NCI-H524 treated with DMSO at 0.1 percent for 48 hours (cell line): ENCODE measurements at places on chromosomes 1 and 21.

DNA sequence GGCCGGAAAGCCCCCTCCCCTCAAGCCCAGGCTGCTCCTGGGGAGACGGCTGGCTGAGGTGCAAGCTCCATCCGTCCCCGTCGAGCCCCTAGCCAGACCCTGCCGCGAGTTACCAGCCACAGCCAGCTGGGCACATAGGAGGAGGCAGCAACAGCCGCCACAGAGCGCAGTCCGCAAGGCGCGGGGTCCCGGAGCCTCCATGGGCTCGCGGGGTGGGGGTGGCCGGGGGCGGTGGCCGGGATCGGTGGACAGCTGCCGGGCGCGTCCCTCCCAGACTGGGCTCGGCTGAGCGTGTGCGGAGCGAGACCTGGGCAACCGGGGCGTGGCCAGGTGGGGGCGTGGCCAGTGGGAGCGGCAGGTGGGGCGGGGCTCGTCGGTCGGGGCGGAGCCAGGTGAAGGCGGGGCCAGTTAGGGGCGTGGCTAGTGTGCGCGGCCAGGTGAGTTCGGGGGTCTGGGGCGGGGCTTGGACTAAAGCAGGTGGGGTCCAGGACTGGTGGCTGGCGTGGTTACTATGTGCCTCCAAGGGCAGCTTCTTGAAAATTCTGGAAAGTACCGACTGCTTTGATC is at the start of gene CD164L2:
Gene CD164L2 (minus strand): TSS at position 295 of the 567 bp plus-strand sequence. CDS start 94 bp downstream, at position 201.
- no peak for DNase-seq

DNA sequence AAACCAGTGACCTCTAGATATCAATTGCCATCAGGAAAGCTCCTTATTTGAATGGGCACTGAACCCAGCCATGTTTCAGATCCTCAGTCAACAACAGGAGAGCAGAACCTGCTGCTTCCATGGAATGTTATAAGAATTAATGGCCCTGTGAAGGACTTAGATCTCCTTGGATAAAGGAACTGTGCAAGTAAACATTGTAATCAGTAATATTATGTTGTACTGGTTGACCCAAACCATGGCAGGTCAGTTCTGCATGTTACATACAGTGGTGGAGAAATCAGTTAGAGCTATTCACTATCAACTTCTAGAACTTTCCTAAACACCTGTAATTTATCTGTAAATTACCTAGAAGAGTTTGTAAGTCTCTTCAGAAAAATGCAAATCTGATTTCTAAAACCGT is 11.2 kb upstream of the CLDN8 start:
- DNase-seq, result no peak

DNA sequence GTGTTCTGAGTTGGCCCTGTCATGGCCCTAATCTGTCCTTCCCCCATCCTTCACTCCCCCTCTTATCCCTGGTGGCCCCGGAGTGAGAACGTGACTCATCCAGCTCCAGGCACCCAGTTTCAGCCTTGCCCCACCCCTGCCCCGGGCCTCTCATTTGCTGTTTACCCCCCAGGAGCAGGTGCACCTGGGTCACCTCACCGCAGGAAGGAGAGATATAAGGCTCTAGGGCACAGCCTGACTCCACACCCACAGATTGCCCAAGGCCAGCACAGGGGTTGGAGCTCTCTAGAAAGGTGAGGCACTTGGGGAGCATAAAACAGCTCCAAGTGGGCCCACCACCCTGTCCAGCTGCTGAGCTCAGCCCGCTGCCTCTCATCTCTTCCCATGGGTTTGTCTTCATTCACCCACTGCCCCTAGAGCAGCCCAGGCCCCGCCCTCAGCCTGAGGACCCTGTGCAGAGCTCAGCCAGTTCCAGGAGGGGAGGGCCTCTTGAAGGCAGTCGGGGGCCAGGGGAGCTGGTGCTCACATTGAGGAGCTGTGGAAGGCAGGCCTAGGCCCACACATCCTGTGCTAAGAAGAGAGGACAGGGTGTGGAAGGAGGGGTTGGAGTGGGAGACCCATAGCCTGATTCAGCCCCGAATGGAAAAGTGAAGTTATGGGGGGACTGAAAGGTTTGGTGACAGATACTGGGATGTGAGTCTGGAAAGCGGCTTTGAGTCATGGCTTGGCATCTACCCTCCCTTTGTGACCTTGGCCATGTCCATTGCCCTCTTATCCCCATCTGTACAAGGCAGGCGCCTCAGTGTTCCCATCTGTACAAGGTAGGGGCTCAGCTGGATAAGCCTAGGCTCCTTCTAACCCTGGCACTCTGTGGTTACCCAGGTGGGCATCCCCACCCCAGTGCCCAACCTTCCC is 16.1 kb upstream of the GPR37L1 start:
- DNase-seq, result no peak

GRCh38 chr1:232440325-232441035 is 189.5 kb downstream of the SIPA1L2 start:
- no peak for DNase-seq

- DNase-seq, result no peak
These were observed 18.7 kb downstream of the PSMB4 start for GRCh38 chr1:151418081-151418480.

DNA sequence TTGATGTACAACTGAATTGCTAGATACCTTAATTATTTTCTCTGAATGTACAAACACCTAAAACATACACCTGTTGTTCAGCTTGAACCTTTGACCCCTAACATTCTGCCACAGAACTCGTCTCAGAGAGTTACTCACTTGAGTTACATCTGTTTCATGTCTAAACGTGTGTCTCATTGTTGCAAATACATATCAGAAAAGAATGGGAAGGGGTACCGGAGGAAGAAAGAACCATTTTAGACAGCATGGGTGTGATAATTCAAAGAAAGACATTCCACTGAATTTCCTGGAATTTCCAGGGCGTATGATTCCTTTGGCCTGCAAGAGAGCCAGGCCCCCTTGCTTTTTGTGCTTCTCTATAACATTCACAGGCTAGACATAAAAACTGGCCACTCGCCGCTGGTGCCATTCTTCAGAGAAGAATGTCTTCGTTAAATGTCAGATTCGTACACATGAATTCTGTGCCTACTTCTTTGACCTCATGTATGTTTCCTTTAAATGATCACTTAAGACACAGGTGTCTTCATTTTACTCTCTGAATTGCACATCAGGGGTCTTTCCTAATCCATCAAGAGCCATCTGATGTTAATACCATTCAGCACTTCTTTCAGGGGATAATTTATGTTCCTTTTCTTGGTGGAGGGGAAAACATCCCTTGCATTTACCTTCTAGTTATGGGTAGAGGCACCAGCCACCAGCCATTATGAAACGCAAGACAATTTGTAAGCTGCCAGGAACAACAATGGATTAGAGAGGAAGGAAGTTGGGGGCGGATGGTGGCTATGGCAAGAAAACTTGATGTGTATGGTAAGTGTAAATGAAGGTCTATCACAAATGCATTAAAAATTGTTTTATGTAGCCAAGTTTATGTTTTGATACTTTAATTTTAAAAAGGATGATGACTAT is 12.7 kb downstream of the ATF3 start:
- DNase-seq, result no peak

GRCh38 chr21:39847877-39848276 is 19.4 kb upstream of the PCP4 start:
- no peak for DNase-seq

- DNase-seq, result no peak
These were observed 218.5 kb downstream of the DISC1 start for GRCh38 chr1:231844986-231845502.

GRCh38 chr1:25922971-25923552 is 16.8 kb upstream of the STMN1 start:
- no peak for DNase-seq

DNA sequence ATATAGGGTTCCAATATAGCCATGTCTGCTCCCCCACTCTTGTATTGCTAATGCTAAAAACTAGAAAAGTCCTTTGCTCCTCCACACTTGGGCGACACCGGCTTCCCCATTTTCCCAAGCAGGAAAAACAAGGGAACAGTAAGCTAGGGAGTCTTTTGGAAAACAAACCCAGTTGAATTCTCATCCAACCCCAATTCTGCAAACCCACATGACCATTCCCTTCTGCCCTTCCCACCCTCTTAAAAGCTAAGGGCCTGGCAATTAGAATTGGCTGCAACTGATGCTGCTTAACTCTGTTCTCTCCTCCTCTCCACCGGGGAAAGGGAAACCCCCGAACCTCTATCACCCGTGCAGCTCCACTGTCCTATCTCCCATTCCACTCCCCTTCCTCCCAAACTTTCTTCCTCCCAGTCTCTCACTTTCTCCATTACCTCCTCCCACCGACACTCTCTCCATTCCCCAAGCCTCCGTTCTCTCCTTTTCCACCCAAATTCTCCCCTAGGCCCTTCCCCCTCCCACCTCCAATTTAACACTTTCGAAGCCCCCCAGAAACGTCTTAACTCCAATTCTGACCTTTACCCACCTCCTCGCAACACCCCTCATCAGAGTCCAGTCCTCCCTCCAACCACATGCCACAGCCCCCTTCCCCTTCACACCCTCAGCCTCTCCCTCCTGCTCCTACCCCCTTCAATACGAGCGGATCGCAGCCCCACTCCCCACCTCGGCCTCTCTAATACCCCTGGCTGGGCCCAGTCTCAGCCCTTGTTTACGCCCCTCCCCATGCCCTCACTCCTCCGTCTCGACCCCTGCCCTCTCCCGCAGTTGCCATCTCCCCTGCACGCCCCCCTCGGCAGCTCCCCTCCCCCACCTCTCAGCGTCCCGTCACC is 701 bp downstream of the DEDD start:
- no peak for DNase-seq

DNA sequence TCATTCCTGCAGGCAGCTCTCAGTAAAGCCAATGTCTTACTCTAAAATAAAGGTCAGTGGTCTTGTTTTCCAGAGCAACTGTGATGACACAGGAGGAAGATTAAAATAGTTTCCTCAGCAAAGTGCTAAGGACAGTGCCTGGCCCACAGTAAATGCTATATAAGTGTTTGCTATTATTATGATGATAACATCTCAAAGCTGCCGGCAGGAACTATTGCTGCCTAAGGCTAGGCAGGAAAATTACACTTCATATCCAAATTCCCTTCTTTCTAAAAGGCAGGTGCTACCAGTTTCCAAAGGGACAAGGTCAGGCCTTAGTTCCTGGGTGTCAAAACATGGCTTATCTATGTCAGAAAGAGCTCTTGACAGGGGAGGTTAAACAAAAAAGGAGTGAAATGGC is 401.3 kb downstream of the HHAT start:
- no peak for DNase-seq

DNA sequence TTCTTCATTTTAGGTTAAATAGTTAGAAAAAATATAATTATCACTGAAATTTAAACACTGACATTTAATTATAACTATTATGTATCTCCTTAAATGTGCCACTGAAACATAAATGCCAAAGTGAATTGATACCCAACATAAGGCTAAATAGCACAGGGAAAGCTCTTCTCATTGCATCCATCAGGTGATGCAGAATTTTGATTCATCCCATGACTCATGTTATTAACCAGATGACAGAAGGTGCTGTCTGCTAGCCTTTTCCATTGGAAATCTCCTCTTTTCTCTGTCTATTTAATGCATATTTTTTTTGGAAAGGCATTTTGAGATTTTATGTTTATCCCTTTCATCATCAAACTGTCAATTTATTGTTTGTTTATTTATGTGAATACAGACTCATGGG is 136.8 kb downstream of the KCNK2 start:
- no peak for DNase-seq

DNA sequence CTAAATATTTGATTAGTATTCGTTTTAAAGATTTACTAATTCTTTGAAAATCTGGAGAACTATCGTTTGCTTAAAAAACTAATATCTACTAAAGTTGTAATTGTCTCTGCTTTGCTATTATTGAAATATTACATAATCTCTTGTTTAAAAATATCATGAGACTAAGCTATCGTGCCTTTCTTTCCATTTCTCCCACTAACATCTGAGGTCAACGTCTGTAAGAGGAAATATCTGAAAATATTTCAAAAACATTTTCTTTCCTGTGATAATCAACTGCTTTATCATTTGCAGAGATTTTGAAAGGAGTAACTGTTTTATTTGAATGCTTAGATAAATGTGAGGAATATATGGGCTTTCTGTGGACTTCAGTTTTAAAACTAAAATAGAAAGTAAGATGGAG is 694.1 kb downstream of the USP25 start:
- no peak for DNase-seq

- DNase-seq, result no peak
These were observed 251.0 kb downstream of the LRRIQ3 start for GRCh38 chr1:73947009-73947408.

DNA sequence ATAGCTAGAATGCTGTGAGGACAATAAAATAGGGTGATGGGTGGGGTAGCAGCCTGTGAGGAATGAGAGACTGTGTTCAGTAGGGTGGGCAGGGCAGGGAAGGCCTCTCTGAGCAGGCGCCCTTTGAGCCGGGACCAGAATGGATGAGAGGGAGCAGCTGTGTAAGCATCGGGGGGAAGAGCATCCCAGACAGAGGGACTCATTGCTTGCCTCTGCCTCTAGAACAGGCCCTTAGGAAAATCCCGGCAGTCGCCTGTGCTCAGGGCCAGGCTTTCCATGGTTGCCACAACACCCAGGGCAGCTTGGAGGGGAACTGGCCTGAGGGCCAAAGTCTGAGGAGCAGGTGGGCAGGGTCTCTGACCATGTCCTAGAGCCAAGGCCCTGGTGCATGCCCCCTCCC is 774 bp downstream of the SLC2A7 start:
- no peak for DNase-seq

GRCh38 chr21:40299451-40299850 is 432.2 kb downstream of the PCP4 start:
- DNase-seq, result no peak

DNA sequence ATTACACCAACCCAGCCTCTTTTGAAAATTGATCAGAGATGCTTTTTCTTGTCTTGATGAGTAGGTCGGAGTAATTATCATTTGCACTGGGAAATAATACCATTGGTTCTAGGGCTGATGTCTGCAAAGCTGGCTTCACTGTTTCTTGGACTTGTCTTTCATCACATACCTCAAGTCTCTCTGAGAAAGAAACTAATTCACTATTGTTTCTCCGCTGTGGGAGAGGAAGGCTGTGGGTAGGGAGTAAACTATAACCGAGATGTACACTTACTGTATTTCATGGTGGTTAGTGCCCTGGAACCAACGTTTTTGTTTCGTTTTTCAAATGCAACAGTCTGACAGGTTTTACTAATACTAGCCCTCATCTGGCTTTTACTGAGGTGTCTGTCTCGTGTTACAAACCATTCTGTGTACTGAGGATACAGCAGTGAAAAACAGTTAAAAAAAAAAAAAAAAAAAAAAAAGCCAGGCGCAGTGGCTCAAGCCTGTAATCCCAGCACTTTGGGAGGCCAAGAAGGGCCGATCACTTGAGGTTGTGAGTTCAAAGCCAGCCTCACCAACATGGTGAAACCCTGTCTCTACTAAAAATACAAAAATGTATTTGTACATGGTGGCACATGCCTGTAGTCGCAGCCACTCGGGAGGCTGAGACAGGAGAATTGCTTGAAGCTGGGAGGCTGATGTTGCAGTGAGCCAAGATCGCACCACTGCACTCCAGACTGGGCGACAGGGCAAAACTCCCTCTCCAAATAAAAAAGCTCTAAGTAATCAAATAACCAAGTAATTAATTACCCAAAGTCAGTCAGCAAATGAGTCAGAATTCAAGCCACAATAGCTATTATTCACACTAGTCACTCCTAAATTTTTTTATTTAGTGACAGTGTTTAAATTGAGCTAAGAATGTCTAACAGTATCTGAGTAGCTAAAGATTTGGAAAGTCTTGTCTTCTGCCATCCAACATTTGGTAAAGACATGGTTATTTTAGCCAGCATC is 23.3 kb downstream of the TOMM20 start:
- no peak for DNase-seq
